MCF 10A (cell line): ENCODE measurements at places on chromosomes 11 and 22. TPM values are rescaled to one million over a fixed set of nuclear protein-coding genes. Genes with fewer than 3 reads are reported as not detected.

DNA sequence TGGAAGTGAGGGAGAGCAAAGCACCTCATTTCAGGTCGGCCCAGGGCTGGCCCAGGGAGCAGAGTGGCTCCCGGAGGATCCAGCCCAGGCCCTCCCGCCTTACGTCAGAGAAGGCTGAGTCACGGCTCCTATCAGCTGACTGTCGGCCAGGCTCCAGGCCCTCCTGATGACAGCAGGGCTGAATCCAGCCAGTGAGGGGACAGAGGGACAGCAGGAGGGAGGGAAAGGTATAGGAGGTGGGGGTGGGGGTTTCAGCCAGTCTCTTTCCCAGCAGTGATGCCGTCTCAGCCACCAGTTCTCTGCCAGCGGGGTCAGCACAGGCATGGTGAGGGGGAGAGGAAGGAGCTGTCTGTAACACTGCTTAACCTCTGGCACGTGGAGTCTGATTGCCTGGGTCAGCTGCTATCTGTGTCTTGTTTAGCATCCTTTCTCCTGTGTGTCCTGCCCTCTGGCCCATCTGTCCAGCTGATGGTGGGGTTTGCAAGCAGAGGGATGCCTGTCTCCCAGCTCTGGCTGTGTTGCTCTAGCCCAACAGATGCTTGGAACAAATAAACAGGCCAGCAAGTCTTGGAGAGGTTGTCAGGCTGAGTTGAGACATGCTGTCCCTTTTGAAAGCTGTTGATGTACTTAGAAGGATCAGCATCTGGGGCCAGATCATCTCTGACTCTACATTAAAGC, 74.0 kb downstream of the ADAMTS15 start:
- no peaks in the 10 kb centered on the region for H3K27me3 ChIP-seq
- no peaks in the 10 kb centered on the region for H3K36me3 ChIP-seq
- peak; percentile 85 for DNase-seq
- H3K27ac ChIP-seq, result peak overlapping the region; percentile 81
- no peak overlapping the region for H3K4me3 ChIP-seq

- peak overlapping the region; percentile 32 for H3K27ac ChIP-seq
- no peaks in the 10 kb centered on the region for H3K27me3 ChIP-seq
- no peaks in the 10 kb centered on the region for H3K36me3 ChIP-seq
- H3K4me1 ChIP-seq, result peaks cover 34% of the 10 kb centered on the region
- H3K4me3 ChIP-seq, result no peak overlapping the region
- peak; percentile 24 for DNase-seq
These were observed 24.9 kb downstream of the APLP2 start for GRCh38 chr11:130094614-130095013.

DNA sequence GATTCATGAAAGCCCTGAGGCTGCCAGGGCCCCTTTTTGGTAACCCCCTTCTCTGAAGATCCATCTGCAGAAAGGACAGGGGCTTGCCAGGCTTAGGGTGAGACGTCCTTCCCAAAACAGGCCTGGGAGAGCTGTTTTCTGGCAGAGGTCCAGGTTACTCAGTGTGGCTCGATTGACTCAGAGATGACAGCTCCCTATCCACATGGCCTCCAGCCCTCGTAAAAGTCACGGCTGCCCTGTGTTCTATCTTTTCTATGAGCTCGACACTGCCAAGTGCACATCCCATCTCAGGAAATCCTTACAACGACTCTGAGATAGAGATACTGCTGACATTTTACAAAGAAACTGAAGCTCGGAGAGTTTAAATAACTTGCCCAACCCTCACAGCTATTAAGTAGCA, 20.4 kb downstream of the ADAMTS8 start:
- H3K27ac ChIP-seq, result no peak overlapping the region
- peaks cover 17% of the 10 kb centered on the region for H3K4me1 ChIP-seq
- H3K27me3 ChIP-seq, result no peaks in the 10 kb centered on the region
- DNase-seq, result peak; percentile 94
- no peaks in the 10 kb centered on the region for H3K36me3 ChIP-seq

The SIAE gene
- 20.7 and 21.7 TPM in 2 replicates for total RNA-seq

GRCh38 chr11:61769169-61769920, 16.9 kb downstream of the MYRF start:
- no peaks in the 10 kb centered on the region for H3K4me1 ChIP-seq
- DNase-seq, result no peak
- peaks cover under 1% of the 10 kb centered on the region for H3K36me3 ChIP-seq
- H3K4me3 ChIP-seq, result no peak overlapping the region
- H3K27ac ChIP-seq, result no peak overlapping the region
- no peaks in the 10 kb centered on the region for H3K27me3 ChIP-seq

The OR5B21 gene
- not detected in 2 replicates for total RNA-seq

The OR52I2 gene
- total RNA-seq, result not detected in 2 replicates

The FAM227A gene
- total RNA-seq, result 2.3 and 2.6 TPM in 2 replicates

DNA sequence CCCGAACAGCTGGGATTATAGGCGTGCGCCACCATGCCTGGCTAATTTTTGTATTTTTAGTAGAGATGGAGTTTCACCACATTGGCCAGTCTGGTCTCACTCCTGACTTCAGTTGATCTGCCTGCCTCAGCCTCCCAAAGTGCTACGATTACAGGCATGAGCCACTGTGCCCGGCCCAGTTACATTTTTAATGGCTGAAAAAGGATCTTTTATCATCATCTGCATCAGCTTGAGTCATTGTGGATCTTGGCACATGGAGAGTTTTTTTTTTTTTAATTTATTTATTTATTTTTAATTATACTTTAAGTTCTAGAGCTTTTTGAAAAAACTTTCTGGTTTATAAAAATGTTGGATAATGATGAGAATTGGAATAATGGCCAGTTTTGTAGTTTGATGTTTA, 8.6 kb downstream of the IGHMBP2 start:
- no peaks in the 10 kb centered on the region for H3K4me1 ChIP-seq
- no peak overlapping the region for H3K4me3 ChIP-seq
- no peak overlapping the region for H3K27ac ChIP-seq
- H3K36me3 ChIP-seq, result peaks cover 97% of the 10 kb centered on the region

The RIMBP3C gene
- total RNA-seq, result 0.14 and 0.20 TPM in 2 replicates

- H3K27ac ChIP-seq, result no peak overlapping the region
- H3K4me1 ChIP-seq, result peaks cover 5% of the 10 kb centered on the region
- peaks cover 36% of the 10 kb centered on the region for H3K36me3 ChIP-seq
- no peak overlapping the region for H3K4me3 ChIP-seq
- no peaks in the 10 kb centered on the region for H3K27me3 ChIP-seq
These were observed 11.0 kb upstream of the RASL10A start for GRCh38 chr22:29326481-29326880.
